ENCODE measurements at places on chromosomes 3 and 15. TPM values are rescaled to one million over a fixed set of nuclear protein-coding genes. Genes with fewer than 3 reads are reported as not detected.
A peak's percentile ranks its signal among the peaks of the same experiment; 100 is the strongest.

GRCh38 chr15:89349206-89349558, 14.6 kb upstream of the POLG start:
- DNase-seq: no peak

DNA sequence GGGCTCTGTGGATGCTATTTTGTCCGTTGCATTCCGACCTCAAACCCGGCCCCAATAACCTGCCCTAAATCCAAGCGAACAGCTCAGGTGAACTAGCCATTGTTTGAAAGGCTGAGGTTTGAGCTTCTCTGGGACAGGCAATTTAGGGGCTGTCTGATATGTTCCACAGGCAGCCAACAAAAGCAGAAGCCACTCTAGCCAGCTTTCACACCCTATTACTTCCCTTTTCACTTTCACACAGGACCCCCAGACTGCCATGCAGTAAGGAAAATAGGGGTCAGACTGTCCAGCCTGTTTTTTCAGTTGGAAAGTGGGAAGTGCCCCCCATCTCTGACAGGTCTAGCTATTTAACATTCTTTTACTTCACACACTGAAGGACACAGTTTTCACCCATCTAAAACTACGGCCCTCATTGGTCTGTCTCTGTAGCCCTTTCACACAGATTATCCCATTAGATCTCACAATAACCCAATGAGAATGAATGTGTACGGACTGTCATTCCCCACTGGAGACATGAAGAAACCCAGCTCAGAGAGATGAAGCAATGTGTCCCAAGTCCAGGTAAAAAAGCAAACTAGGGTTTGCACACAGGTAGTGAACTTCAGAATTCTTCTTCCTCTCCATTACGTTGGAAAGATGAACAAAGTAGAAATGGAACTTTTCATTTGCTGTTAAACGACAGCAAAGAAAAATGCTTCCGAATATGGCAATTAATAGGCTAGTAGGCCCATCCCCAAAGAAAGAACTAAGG, 1.9 kb downstream of the CCDC12 start:
- DNase-seq: no peak

DNA sequence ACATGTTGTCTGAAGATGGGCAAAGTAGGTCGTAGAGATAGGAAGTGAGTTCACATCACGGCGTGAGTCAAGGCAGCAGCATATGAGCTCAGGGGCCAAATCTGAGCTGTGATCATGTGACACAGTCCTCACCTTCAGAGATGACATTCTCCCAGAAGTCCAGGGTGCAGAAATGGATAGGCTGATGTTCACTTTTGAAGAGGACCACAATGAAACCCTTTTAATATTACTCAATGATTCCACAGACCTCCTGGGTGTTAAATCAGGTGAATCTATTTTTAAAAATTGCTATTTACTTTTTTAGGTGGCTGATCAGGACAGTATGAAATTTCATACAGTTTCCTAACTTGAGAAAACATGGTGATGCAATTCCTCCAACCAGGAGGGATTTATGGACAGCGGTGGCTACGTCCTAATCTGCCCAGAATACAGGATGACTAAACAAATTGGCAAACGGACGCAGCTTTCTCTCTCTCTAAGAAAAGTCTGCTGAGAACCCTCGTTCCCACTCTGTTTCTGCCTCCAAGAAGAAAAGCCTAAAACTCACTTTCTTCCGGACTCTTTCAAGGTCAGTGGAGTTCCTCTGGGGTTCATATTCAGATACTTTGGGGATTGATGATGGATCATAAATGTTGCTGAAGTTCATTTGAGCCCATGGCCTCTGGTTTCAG, 34.4 kb downstream of the B3GNT5 start:
- no peak for DNase-seq

DNA sequence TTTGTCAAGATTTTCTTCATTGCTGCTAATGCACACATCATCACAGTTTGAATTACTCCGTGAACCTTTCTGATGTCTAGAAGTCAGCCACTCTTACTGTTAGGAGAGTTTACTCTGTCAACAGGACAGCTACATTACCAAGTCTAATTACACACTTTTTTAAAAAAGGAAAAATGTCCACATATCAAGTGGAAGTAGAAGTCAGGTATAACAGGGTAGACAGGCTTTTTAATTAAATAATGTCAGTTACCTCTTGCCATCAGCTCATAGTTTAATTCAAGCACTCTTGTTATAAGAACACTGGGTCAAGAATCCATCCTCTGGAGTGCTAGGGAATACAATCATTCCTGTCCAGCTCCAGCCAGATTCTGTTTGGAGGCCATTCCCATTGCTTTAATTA, 232.8 kb downstream of the TAFA4 start:
- DNase-seq: no peak

DNA sequence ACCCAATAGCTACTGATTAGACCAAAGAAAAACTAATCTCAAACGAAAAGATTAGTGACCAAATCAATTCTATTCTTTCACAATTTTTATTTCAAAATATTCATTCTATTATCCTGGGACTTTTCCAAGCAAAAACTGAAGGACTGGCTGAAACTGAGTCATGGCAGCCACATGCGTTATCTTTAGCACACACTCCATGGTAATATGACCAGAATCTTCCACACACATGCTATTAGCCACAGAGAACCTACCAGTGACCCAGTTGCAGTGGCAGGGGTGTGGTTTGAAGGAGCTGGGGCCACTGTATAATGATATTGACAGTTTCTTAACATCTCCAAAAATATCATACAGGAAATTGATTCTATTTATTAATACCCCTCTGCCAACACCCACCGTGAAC, 154.8 kb upstream of the ABI3BP start:
- DNase-seq: no peak

DNA sequence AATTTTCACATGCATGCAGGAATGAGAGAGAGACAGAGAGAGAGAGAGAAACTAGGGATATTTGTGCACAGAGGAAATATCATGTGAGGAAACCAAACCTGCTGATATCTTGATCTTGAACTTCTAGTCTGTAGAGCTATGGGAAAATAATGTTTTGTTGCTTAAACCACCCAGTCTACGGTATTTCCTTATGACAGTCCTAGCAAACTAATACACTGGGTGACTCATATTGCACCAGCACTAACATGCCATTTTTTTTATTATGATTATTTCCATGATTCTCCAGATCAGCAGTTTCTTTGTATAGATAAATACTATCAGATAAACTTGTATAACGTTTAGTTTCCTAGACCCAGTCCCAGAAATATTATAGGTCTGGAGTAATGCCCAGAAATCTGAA, 1259.0 kb downstream of the ZPLD1 start:
- no peak for DNase-seq

DNA sequence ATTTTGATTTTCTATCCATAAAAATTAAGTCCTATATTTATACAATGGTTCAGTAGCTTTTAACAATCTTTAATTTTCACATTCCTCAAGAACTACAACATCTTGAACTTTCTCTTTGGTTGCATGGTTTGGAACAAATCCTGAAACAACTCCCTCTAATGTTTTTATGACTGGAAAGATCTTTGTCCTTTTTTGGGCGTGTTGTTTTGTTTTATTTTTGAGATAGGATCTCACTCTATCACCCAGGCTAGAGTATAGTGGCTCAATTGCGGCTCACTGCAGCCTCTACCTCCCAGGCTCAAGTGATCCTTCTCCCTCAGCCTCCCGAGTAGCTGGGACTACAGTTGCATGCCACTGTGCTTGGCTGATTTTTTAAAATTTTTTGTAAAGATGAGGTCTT, 4.0 kb downstream of the STX19 start:
- no peak for DNase-seq

GRCh38 chr3:146431240-146431639, 38.1 kb downstream of the PLSCR2 start:
- no peak for DNase-seq

DNA sequence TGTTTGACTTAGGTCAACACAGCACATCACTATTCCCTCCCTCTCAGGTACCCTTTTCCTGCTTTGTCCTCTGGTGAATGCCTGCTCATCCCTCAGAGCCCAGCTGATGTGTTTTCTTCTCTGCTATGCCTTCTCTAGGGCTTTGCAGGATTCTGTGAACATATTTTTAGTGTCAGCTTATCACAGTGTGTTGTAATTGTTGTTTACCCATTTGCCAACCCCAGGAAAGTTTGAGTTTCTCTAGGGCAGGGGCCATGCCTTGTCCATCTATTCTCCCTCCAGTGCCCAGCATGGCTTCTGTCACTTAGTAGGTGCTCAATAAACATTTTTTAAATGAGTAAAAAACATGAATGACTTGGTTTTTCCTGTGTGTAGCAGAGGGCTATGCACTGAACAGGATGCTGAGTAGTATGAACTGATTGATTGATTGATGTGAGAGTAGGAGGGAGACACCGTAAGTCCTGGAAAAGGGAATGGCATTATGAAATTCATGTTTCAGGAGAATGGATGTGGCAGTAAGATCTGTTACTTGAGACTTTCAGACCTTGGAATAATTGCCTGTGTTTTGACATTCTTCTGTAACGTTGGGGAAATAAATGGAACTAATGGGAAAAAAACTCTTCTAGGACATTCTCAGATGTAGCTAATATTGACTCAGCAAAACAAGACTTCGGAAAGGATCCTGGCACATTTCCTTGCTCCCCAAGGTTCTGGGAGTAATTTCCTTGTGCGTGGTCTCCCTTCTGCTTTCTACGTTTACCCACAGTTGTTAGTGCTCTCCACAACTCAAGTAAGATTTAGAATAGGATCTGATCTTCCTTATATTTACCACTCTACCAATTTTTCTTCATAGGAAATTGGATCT, 267.3 kb upstream of the TBL1XR1 start:
- no peak for DNase-seq

DNA sequence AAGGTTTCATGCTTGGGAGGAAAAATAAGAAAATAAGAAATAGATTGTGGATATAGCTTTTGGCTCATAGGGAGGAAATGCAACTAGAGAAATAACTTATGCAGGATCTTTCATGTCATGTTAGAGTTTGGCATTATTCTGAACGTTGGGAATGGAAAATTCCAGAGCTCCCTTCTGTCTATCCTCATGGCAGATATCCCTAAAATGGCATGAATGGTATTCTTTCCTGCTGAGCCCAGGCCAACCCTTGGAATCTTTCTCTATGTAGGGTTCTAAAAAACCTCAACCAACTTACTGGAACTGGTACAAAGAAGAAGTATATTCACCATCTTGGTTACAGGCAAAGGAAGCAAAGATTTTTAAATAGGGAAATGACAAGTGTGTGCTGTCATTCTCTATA, 212.5 kb downstream of the CHST2 start:
- no peak for DNase-seq

DNA sequence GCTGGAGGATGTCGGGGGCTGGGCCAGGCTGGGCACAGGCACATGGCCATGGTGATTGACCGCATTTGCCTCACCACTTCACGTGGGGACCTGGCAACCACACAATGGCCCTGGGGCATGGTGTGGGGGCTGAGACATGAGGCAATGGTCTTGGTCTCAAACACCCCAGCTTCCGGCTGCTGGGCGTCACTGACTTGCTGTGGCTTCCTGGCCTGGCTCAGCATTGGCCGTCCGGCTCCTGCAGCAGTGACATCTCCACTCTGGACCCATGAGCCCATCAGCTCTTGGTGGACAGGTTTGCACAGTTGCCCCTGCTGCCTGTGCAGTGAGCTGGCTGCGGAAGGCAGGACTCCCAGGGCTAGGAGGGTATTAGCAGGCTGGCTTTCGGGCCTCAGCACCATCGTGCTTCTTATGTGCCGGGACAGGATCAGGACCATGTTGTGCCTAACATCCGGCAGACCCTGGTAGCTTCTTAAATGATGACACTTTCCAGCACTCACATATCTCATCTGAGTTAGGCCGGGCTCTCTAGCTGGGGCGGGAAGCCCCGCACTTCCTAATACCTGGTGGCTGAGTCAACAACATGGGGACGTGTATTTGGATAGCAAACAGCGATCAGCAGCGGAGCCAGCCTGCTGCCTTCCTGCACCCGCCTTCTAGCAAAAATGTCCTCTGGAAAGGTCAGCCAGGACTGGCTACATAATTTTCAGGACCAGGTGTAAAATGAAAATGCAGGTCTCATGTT, 34.1 kb downstream of the ZNF710 start:
- DNase-seq: no peak

DNA sequence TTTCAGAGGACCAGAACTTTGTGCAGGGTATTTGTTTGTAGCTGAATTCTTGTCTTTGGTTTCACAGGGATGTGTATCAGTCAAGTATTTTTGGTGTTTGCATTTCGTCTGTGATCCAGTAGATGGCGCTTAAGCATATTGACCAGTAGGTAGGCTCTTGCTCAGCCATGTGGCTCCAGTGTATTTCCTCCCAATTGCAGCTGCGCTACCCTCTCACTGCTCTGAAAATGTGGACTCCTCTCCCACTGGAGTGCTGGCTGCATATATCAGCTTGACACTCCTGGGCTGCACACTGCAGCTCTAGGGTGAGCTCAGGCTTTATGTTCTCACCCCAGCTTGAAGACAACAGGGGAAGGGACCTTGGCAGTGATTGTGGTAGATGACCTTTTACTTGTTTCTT, 1264.3 kb upstream of the ALCAM start:
- peak; percentile 1 for DNase-seq

DNA sequence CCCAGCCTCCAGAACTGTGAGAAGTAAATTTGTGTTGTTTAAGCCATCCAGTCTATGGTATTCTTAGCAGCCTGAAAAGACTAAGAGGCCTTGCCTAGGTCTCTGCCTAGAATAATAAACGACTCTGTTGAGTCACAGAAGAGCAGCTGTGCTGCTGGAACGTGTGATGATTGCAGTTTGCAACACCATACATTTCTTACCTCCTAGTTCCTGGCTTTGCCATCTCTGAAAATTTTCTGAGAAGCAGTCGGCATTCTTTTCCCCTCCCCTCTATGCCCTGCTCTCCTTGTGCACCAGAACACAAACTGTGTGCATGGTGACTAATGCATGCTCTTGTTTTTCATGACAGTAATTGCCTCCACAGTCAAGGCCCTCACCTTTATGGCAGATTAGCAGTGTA, 301.3 kb downstream of the IL20RB start:
- DNase-seq: no peak

GRCh38 chr3:46228260-46229242, 13.7 kb upstream of the CCR3 start:
- DNase-seq: no peak

DNA sequence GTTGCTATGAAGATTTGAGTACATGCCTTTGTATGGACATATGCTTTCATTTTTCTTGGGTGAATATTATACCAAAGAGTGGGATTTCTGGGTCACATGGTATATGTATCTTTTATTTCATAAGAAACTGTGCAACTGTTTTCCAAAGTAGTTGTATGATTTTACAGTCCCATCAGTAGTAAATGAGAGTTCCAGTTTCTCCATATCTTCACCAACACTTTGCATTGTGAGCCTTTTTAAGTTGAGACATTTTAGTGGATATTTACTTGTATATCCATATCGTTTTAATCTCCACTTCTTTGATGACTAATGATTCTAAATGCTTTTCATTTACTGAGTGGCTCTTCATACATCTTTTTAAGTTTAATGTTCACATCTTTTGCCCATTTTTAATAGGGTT, 20.3 kb downstream of the MEF2A start:
- DNase-seq: no peak

Gene POPDC2
- total RNA-seq: 0.06 TPM

Gene TRANK1
- total RNA-seq: 2.0 TPM

Gene FAM3D
- total RNA-seq: not detected

Gene SCAANT1
- not detected for total RNA-seq

Gene DUOX1
- 0.22 TPM for total RNA-seq

Gene TRIM69
- 7.7 TPM for total RNA-seq

All from epithelial cell of proximal tubule (primary cell).